ENCODE measurements at places on chromosomes 1 and 21.

DNA sequence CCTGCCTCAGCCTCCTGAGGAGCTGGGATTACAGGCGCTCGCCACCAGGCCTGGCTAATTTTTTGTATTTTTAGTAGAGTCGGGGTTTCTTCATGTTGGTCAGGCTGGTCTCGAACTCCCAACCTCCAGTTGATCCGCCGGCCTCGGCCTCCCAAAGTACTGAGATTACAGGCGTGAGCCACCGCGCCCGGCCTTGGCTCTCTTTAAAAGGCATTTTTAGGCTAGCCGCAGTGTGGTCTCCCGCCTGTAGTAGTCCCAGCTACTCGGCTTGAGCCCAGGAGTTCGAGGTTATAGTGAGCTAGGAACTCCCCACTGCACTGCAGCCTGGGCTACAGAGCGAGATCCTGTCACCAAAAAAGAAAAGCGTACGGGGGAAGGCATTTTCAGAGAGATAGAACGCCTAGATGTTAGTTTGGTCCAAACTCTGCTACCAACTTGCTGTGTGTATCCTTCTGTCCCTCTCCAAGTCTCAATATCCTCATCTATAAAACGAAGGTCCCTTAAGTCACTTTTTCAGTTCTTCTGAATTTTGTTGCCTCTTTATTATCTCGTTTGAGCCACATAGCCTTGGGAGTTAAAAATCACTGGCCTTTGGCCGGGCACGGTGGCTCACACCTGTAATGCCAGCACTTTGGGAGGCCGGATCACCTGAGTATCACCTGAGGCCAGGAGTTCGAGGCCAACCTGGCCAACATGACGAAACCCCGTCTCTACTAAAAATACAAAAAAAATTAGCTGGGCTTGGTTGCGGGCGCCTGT, 734 bp downstream of the MED18 start:
- DNase-seq: no peak

DNA sequence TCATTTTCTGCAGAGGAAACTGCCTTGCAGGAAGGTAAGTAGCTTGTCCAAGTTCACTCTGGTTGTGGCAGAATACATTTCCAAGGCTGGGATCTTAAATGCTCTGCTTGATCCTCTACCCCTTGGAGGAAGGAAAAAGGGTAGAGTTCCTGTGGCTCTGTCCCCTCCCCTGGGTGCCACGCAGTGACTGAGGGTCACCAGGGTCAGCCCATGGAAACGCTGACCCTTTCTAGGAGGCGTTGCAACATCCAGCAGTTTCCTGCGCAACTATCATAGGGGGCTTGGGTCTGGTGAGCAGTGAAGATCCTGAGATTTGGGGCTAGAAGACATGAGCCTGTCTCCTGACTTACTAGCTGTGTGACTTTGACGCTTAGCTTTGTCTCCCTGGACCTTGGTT, 29.4 kb upstream of the EPS8L3 start:
- DNase-seq: no peak

DNA sequence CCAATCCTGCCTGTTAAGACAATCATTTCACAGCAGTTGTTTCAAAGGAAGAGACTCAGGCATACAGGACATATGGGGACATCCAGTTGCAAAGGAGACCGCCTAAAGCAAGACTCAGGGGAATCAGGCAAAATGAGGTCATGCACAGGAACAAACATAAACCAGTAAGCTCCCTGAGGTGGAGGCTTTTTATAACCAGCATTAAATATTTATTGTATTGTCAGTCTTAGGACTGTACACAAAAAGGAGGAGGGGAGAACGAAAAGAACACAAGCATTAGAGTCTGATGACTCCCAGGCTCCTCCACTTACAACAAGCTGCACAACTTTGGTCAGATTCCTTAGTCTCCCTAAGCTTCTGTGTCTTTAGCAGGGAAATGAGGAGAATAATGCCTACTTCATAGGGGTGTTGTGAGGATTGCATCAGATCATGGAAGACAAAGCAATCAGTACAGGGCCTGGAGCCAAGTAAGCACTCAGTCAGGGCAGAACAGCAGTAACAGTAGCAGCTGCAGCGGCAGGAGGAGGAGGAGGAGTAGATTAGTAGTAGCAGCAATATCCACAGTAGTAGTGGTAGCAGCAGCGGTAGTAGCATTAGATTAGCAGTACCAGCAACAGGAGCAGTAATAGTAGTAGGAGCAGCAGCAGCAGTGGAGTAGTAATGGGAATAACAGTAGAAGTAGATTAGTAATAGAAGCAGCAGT, 54.2 kb upstream of the SPATA6 start:
- no peak for DNase-seq

- no peak for DNase-seq
Measured at GRCh38 chr1:84299536-84300170, 1.9 kb upstream of the SAMD13 start.

DNA sequence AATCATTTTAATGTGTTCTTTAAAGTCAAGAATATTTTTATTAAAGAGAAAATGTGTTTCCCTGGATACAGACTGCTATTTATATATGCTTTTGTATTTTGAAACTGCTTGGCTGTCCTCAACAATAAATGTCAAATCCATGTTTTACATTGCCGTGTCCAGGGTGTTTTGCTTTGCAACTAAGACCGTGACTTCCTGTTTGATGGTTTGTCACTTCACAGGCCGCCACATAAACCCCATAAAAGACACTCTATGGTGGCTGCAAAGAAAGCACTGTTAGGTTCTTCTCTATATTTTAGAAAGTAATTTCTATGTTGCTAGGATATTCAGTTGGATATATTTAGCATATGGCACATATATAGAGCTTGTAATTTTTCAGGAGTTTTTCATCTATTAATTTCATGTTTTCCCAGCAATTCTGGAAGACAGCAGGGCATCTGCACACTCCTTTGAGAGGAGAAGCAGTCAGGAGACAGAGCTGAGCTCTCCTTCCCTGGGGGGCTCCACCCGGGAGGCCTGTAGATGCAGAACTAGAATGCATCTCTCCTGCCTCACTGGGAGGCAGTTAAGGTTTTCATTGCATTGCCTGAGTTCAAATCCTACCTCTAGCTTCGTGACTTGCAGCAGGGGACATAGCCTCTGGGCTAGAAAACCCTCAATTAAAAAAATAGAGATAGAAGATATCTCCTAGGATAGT, 33.1 kb downstream of the PRDM2 start:
- DNase-seq: peak; percentile 29

- DNase-seq: no peak
Measured at GRCh38 chr1:41975850-41976569, 57.3 kb upstream of the HIVEP3 start.

DNA sequence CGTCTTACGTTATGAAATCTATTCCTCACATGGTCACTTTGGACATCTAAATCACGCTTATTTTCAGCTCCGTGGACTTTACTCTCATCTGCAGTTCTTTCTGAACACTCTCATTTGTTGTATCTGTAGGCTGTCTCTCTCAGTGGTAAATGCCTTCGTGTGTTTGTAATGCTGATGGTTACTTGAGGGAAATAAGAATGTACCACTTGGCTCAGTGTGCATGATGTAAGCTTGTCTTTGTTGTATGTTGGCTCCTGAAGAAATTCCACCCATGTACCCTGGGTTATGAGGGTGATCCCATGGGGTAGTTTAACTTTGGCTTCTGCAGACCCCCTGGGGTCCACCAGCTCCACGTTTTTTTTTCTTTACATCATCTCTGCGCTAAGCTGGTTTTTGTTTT, 378.4 kb downstream of the SETD4 start:
- DNase-seq: no peak

DNA sequence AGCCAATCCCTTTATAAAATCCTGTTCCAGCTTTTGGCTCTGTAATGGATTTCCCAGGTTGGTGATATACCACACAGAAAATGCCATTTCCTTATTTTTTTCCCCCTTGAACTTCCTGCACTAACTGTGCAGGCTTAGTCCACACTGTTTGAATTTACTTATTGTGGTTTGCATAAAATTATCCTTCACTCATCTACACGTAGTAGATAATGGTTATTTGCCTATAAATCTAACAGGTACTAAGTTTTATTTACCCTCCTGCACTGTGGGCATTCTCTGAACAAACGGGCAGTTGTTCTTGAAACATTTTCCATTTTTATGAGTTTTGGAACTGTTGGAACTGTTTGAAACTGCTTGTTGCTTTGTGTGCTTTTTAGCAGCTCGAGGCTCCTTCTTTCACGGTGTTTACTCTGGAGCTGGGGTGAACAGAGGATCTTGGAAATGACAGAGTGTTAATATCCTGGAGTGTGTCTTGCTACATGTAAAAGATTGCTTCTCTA, 23.0 kb upstream of the KIFAP3 start:
- DNase-seq: no peak

- DNase-seq: no peak
Measured at GRCh38 chr1:116075990-116076389, 35.2 kb upstream of the MAB21L3 start.

DNA sequence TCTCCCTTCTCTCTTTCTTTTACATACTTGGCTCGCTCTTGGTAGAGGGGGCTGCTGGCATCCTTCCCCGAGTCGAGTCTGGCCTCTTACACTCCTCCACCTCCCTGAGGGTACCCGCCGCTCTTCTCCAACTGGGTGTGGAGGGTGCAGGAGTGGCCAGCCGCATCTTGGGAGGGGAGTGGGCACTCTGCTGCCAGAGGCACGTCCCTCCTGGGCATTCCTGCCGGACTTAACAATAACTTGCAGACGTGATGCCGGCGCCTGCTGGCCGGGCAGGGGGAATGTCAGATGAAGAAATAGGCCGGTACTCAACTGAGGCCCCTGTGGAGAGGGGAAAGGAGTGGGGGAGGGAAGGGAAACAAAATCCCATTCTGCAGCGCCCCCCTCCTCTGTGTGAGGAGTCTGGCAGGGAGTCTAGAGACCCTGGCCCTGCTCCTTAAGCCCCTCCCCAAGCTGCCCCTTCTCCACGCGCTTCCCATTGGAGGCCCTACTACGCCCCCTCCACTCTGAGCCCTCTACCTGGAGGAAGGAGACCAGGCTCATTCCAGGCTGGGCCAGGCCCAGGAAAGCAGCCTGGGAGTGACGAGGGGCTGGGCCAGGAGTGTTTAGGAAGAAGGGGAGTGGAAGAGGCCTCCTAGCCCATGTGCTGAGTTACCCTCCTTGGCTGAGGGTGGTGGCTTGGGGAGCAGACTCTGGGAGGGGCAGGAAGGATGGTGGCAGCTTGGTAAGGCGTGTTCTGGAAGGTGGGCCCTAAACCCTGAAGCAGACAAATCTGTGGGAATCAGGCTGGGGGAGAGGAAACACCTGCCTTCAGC, 1.8 kb downstream of the ATP2B4 start:
- DNase-seq: no peak

Measured in effector CD4-positive, alpha-beta T cell (primary cell).